ENCODE measurements at places on chromosomes 4 and X. TPM values are rescaled to one million over a fixed set of nuclear protein-coding genes. Genes with fewer than 3 reads are reported as not detected.

DNA sequence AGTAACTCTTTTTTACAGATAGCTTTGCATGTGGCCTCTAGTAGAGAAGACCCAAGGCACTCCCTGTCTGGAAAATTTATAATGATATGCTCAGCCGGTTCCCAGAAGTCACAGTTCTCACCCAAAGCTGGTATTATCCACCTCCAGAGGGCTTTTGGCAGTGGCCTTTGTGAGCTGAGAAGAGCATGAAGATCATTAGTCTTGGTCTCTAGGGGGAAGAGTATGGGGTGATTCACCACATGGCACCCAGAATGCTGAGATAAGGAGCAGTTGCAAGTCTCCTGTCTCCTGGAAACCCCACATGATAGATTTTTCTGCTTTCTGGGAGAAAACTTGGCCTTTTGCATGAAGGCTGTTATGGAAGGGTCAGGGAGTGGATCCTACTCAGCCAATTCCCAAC lies 75.4 kb upstream of the PRPS1 start:
- DNase-seq = no peak

DNA sequence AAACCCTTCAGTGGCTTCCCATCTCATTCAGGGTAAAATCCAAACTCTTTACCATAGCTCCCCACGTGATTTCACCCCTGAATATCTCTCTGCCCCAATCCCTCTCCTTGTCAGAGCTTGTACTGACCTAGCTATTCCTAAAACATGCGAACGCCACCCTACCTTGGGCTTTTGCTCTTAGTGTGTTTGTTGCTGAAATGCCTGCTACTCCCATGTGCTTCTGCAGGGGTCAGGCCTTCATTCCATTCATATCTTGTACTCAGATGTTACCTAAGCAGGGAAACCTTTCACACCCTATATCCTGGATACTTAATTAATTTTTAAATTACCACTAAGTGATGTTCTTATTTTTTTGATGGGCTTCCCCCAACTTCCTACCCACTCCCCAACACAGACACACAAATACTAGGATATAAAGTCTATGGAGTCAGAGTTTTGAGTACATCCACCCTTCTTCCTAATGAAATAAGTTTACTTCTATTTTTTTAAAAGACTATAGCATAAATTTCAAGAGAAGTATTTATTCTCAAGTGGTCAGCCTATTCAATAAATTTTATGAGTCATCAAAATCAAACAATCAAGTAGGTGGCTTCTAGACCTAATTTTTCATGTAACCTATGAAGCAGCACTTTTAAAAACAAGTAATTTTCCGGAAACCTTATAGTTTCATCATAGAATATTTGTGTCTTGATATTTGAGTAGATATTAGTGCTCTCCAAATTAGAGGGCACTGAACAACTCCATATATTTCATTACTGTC lies 189.4 kb downstream of the RAPGEF2 start:
- DNase-seq = no peak

- no peak for DNase-seq
Observed at GRCh38 chr4:31411565-31411964, 691.4 kb downstream of the PCDH7 start.

The DCAF8L2 gene
- not detected for polyA plus RNA-seq

The HTT-AS gene
- not detected for polyA plus RNA-seq

The ADGRG4 gene
- not detected for polyA plus RNA-seq

GRCh38 chr4:98659741-98660462 lies 1.5 kb upstream of the TSPAN5 start:
- peak; percentile 48 for DNase-seq

GRCh38 chr4:77188498-77189220 lies 31.7 kb downstream of the CCNG2 start:
- no peak for DNase-seq

The WFS1 gene
- polyA plus RNA-seq = 15.5 TPM

The CXXC4 gene
- not detected for polyA plus RNA-seq

Data from mammary epithelial cell (primary cell).